ENCODE measurements at places on chromosomes 12 and 14. TPM values are rescaled to one million over a fixed set of nuclear protein-coding genes. Genes with fewer than 3 reads are reported as not detected.

Gene CDH24
- total RNA-seq, result 3.0 TPM

Gene ANO2
- 4.4 TPM for total RNA-seq

Gene SLC39A2
- not detected for total RNA-seq

Gene TMCC3
- 9.7 TPM for total RNA-seq

Gene WIF1
- 35.2 TPM for total RNA-seq

Gene PDZRN4
- 0.17 TPM for total RNA-seq

Gene MSI1
- total RNA-seq, result 0.43 TPM
